ENCODE measurements at places on chromosomes 3 and 15.

DNA sequence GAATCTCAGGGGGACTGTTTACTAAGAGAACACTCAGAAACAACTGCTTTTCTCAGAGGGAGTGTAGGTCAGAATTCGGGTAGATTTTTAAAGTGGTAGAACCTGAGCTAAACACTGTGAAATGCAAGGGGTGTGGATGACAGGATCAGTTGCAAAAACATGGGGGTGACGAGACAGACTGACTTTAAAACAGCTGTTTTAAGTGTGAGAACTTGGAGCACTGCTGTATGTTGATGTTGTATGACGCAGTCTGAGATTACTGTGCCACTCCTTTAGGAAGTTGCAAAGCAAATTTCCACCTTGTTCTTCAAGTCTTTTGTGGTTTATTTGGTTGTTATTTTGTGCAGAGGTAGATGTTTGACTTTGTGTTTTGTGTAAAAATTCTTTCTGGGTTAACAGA is 36.8 kb upstream of the DIPK2A start:
- DNase-seq, result no peak

- DNase-seq, result no peak
Measured at GRCh38 chr3:14561051-14561960, 21.2 kb upstream of the GRIP2 start.

DNA sequence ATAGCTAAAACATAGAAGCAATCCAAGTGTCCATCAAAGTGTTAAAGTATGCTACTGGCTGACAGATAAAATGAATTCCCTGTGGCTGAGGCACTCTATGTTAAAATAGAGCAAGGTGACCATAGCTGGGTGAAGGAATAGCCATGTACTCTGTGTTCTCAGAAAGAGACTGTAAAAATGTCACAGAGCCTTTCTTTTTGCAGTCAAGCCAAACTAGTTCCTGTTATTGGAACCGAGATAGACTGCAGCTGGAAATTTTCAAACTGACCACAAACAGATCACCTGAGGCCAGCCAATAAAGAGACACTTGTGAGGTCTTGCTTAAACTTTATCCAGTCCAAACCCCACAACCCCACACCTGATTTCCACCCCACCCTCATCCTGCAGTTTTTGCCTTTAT is 422.8 kb upstream of the NAALADL2 start:
- DNase-seq, result no peak

GRCh38 chr15:31080591-31081014 is 20.9 kb downstream of the TRPM1 start:
- peak; percentile 11 for DNase-seq

DNA sequence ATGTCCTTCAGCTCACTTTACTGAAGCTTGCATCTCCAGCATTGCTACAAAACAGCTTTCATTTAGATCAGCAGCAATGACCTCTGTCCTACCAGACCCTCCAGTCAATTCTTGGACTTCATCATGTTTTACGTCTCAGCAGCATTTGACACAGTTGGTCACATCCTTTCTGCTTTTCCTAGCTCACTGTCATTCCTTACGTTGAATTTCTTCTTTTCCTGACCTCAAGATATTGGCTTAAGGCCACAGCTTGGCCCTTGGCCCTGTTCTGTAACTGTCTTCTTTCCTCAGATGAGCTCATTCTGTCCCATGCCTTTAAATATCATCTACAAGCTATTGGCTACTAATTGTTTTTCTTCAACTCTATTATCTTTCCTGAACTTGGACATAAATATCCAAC is 576.2 kb upstream of the KCNMB2 start:
- DNase-seq, result no peak

- no peak for DNase-seq
Measured at GRCh38 chr3:153574445-153574844, 412.4 kb downstream of the RAP2B start.

DNA sequence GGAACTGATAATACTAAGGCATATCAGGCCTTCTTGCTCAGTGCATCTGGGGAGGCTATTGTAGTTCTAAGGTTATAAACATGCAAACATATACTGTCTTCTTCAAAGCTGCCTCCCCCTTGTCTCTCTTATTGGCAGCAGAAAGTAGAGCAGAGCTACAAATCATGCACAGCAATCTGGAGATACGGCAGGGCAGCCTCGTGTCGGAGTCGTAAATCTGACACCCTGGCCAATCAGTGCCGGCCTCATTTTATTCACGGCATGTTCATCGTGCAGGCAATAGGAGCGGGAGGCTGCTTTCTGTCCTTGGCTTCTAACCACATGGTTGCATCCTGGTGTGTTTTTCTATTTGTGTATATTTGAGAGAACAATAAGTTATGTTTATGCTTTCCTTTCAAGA is 300.2 kb upstream of the CNTN6 start:
- DNase-seq, result no peak

GRCh38 chr3:41202834-41203345 is 3.6 kb downstream of the CTNNB1 start:
- DNase-seq, result no peak

DNA sequence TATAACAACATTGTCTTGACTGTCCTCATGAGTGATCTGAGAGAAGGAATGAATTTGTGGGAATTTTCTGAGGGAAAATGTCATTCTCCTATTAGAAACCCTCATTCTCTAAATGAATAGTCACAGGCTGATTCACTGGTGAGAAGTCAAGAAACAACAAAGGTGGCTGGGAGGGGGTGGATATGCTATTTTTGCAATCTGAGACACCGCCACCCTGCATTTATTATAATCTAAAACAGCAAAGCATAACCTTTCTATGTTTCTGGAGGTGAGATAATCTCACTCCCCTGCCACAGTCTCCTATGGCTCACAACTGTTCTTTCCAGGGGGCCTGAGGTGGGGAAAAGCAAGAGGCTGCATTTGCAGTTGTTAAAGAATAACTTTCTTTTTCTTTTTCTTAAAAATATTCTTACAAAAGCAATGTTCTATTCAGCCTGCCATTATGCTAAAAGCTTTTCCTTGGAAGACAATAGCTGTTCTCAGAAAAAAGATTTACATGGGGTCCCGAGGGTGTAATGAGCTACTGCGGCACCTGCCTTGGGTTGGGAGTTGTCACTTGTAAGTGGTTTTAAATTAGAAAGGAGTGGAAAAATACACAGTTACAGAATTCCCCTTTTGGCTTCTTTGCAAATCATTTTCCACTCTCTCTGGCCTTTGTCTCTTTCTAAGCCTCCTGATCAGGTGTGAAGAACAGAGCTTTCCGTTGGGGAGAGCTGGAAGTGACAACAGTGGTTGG is 220.9 kb downstream of the AGBL1 start:
- no peak for DNase-seq

DNA sequence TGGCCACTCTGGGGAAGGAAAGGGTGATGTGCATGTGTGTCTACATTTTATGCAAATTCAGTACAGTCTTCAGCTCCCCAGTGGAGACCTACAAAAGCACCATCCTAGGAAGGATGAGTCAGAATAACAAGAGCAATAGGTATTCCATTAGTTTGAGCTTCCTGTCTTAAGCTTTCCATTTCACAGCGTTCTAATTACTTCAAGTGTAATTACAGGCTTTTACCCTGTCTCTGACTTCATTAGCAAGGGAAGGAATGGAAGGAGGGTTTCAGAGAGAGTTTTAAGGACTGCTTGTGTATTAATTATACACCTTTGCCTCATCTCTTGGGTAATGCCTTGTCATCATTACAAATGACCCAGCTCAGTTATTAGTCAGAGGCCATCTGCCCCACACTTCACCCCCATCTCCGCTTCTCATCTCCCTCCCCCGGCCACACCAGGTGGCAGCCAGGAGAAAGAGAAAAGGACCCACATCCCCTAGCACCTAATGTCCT is 202.8 kb upstream of the MRPL3 start:
- DNase-seq, result no peak

DNA sequence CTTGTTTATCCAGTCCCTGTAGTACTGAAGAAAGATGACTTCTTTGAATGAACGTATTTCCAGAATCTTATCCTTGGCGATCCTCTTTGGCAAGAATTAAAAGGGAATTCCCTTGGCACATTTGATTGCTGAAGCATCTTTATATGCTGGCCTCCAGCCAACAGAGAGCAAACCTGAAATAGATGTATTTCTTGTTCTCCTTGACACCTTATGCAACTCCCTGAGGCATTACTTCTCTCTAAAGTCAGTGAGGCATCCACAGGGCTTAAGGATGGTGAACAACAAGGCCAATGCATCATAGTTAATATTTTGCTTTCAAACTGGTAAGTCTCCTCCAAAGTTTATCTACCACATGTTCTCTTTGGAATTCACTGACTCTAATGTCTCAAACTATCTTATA is 450.9 kb upstream of the THRB start:
- DNase-seq, result no peak

DNA sequence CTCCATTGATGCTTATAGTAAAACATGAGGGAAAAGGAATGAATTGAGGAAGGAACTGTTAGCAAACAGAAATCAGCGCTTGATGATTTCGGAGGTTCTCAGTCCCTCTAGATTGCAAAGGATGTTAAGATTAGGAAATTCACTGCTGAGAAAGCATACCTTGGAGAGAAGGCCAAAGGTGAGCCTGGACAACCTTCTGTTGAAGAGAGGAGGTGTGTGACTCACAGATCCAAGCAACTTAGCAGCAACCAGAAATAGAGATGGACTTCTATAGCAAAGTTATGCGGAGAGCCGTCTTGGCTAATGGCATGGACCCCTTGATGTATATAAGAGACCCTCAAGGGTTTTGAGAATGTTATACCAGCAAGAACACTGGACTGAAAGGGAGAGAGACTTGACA is 114.3 kb downstream of the EEFSEC start:
- no peak for DNase-seq

DNA sequence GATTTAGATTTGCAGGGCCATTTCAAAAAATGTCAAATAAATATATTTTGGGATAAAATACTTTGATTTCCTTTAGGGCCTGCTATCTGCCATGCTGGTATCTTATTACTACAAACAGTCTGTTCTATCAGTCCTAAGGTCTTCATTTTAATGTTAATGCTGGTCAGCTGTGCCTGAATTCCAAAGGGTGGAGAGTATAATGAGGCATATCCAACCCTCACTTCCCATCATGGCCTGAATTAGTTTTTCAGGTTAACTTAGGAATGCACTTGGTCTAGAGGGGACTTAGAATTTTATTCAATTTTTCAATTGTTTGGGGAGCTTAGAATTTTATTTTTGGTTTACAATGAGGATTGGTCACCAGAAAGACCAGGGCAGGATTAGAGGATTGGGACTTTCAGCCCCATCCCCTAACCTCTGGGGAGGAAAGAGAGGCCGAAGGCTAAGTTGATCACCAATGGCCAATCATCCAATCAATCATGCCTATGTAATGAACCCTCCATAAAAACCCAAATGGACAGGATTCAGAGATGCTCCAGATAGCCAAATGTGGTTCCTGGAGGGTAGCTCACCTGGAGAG is 17.8 kb upstream of the CP start:
- no peak for DNase-seq

GRCh38 chr3:114904633-114905032 is 242.5 kb downstream of the ZBTB20 start:
- no peak for DNase-seq

GRCh38 chr3:169836078-169836941 is 23.6 kb upstream of the LRRC34 start:
- no peak for DNase-seq

GRCh38 chr3:134078169-134078831 is 48.6 kb upstream of the SLCO2A1 start:
- no peak for DNase-seq

- no peak for DNase-seq
Measured at GRCh38 chr15:60480149-60480548, 1.2 kb upstream of the ICE2 start.

GRCh38 chr15:101065570-101066221 is 146.5 kb downstream of the LRRK1 start:
- DNase-seq, result no peak

- DNase-seq, result no peak
Measured at GRCh38 chr3:187987187-187987586, 166.8 kb upstream of the LPP start.

- DNase-seq, result no peak
Measured at GRCh38 chr15:71883447-71883846, 73.1 kb downstream of the NR2E3 start.

DNA sequence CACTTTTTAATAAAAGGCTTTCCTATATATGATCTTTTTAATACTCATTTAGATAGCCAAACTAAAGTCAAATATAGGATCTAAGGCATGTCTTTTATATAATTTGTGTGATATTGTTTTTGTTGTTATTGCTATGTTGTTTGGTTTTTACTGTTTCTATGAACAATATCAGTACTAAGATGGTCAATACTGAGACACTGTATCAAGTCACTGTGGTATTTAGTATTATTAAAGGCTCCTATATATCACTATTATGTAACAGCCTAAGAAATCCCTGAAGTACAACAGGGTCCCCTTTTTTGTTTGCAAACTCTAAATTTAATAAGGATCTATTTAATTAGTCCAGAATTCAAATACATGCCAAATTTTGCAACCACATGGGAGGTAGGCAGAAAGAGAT is 61.9 kb downstream of the TBC1D5 start:
- DNase-seq, result no peak

DNA sequence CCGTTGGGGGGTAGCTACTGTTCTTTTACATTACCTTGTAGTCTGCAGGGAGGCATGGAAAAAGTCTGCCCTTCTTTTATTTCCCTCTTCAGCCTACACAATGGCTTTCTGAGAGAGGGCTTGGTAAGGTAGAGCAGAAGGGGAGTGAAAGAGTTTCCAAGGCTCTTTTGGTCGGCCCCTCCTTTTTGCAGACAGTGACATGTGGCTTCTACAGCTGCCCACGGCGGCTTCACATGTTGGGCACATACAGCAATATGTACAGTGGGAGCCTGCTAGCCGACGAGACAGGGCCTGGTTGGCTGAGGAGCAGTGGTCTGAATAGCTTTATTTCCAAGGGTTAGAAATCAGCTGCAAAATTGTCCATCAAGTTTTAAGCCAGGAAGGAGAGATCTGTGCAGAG is 4.0 kb downstream of the INAFM2 start:
- no peak for DNase-seq

GRCh38 chr3:153026026-153026425 is 136.0 kb upstream of the RAP2B start:
- DNase-seq, result no peak

DNA sequence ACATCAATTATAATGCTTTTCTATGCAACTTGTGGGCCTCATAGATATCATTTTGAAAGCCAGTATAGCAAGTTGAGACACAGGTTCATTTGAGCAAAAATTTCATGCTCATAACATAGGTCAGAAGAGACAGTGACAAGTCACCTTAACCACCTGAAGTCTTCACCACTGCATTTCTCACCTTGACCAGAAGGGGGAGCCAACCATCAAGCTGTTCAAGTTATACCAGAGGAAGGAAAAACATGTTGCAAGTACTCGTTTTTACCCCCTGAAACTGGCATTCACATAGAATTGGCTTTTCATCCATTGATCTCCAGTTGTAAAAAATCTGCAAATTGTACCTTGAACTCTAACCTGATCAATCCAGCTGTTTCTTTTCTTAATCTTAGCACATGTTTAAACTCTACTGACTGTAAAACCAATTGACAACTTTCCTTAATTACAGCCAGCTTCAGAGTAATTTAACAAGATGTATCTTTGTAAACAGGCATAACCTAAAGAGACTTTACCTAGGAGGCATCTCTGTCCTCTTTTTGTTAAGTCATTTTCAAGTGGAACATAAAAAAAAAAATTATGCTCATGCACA is 1.4 kb downstream of the LMOD3 start:
- peak; percentile 68 for DNase-seq
